Fibroblast of gingiva (primary cell): ENCODE measurements at places on chromosomes 2 and 18.

- no peak for DNase-seq
Observed at GRCh38 chr2:235936493-235936892, 231.7 kb downstream of the GBX2 start.

DNA sequence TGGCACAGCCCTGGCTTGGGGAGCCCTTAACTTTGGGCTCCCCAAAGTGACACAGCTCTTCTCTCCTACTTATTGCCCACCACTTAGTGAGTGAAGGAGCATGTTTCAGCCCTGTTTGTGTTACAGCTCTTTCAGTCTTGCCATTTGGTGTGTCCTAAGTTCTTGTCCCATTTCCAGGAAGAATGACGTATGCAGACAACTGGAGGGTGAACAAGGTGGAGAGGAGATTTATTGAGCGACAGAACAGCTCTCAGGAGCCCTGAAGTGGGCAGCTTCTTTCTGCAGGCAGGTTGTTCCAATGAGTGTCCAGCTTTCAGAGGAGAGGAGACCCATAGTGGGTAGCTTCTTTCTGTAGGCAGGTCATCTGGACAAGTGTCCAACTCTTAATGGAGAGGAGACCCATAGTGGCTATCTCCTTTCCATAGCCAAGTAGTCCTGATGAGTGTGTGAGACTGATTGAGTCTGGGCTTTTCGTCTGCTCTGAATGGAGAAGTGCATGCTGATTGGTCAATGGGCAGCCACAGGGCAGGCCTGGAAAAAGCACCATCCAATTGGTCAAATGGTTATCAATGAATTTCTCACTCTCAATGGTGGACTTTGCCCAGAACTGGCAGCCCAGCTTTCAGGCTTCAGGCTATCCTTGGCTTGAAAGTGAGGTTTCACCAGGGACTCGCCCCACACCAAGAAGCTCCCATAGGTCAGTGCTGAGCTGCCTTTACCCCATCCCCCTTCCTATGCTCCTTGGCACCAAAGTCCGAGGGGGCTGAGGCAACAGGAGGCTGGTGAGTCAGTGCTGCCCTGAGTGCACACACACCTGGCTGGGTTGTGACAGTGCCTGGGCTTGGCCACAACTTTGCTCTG lies 688.2 kb downstream of the NYAP2 start:
- DNase-seq: no peak

GRCh38 chr2:237863689-237864443 lies 4.4 kb downstream of the RAMP1 start:
- DNase-seq: no peak

DNA sequence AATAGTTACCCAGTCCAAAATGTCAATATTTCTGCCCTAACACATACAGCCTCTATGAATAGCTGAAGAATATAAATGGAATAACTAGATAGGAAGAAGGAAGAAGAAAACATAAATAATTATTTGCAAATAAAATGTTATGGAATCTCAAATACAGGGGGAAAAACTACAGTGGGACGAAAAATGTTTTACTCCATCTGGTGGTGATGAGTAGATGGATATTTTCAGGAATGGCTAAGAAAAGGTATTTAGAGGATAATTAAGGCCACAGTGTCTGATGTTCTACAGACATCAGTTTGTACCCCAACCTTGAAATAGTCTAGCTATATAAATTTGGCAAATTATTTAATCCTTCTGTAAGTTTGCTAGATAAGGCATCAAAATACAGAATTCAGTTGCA lies 178.1 kb upstream of the FSHR start:
- DNase-seq: no peak

- DNase-seq: peak; percentile 75
Observed at GRCh38 chr2:71940695-71941094, 207.0 kb downstream of the CYP26B1 start.

- DNase-seq: no peak
Observed at GRCh38 chr2:62565309-62565908, 59.4 kb upstream of the TMEM17 start.

DNA sequence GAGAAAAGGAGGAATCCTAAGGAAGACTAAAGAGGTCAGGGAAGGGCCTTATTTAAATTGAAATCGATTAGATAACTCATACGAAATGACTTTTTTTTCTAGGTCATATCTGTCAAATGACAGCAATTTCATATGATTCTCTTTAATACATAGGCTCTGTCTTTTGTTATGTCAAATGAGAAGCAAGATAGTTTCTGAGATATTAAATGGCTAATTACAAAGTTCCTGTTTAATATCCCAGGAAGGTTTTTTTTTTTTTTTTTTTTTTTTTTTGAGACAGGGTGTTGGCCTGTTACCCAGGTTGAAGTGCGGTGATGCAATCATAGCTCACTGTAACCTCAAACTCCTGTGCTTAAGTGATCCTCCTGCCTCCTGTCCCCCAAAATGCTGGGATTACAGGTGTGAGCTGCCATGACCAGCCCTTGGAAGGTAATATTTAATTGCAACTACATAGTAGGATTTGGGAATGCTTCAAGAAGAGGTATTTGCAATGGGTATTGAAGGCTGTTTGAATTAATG lies 48.0 kb upstream of the RMND5A start:
- DNase-seq: no peak
